ENCODE measurements at places on chromosomes 13 and 19.

DNA sequence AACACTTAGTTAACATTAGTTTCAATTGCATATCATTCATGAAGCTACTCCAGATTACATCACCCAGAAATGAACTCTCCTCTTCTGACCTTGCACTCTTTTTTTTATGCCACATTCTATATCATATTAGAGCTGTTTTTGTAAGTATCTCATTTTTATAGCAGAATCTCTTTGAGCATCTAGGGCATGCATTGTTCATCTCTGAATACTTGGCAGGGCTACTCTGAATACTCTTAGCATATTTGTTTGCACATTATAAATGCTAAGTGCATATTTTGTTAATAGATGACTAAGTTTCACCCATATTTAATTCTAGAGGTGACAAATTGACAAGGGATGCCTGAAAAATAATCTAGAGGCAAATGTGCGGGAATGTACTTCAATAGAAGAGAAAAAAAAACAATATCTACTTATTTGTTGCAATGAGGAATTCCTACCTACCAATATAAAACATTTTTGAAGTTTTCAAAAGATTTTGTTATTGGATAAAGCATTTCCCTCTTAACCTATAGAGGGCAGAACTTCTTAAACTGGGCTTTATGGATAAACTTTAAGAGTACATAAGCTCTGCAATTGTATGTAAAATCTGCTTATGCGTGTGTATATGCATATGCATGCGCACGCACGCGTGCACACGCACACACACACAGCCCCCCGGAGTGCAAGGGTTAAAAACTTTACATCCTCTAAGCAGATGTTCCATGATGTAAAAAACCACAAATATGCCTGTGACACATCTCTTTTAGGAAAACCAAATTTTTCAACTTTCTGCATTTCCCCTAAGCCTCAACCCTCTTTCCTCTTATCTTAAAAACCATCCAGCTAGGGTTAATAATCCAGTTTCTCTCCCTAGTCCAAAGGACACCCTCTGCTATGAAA, 73.0 kb upstream of the OXGR1 start:
- DNase-seq: no peak

- DNase-seq: no peak
Observed at GRCh38 chr13:101915755-101916107, 463.3 kb downstream of the ITGBL1 start.

- DNase-seq: no peak
Observed at GRCh38 chr19:48648134-48648533, 2.1 kb upstream of the CA11 start.

DNA sequence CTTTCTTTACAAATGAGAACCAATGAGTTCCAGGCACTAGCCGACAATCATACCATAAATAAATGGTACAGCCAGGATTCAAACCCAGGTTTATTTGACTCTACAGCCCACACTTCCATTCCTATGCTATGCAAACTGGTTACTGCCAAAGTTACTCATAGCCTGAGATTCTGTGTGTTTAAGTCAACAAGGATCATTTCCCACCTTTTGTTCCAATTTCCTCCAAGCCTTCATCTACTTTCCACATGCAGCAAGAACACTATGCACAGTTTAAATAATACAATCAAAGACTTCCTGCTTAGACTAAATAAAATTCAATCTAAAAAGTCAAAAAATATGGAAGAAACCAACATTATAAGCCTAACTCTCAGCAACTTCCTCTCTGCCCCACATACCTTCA, 59.2 kb upstream of the KLF12 start:
- no peak for DNase-seq

GRCh38 chr19:23822735-23823134, 64.0 kb upstream of the ZNF681 start:
- DNase-seq: no peak

- no peak for DNase-seq
Observed at GRCh38 chr13:97749174-97749573, 204.3 kb upstream of the IPO5 start.

DNA sequence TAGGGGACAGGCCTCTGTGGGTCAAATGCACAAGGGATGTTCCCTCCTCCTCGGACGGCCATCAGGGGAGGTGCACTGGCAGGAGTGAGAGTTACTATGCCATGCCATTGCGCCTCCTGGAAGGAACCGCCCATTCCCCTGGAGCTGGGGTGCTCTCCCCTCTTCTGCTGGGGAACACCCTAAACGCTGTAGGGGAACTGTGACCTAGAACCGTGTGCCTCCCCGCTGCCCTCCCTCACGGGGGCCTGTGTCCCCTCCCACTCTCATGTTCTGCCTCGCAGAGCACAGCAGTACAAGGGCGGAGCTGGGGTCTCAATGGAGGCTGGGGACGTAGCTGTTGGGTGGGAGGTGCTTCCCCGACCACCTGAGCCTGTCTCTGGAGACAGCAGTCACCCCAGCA, 17.2 kb upstream of the CRTC1 start:
- DNase-seq: no peak

DNA sequence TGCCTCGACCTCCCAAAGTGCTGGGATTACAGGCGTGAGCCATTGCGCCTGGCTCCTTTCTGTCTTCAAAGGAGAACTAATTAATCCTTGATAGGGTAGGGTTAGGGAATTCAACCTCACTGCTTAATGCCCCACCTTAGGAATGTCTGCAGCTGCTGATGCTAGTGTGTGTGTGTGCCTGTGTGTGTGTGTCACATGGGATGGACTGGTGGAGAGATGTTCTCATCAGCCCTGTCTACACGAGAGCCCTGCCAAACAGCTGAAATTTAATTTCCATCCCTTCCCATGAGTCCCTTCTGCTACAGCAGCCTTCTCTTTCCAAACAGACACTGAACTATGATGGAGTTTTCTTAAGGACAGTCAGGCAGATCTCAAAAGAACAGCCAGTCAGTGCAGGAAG, 46.5 kb upstream of the CLDN10 start:
- no peak for DNase-seq

GRCh38 chr19:38046254-38047048, 139.4 kb downstream of the SIPA1L3 start:
- DNase-seq: no peak

DNA sequence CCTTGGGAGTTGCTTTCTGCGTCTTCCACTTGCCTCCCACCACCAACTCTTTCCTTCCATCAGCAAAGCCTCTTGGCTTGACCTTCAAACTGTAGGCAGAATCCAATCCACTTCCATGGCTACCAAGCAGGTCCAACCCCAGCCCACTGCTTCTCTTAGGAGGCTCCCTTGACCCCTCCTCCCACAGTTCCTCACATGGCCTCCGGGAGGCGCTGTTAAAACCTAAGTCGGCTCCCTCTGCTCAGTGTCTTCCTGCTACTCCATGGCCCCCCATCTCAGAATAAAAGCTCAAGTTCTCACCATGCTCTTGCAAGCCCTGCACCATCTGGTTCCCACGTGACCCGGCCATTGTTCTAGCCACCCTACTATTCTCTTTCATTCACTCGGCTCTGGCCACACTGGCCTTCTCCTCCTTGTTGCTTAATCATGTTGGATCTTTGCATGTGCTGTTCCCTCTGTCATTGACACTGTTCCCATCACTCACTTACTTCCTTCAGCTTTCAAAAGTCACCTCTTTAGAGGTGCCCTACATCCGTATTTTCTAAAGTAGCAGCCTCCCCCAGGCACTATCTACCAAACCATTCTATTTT, 7.5 kb downstream of the IZUMO2 start:
- DNase-seq: no peak

DNA sequence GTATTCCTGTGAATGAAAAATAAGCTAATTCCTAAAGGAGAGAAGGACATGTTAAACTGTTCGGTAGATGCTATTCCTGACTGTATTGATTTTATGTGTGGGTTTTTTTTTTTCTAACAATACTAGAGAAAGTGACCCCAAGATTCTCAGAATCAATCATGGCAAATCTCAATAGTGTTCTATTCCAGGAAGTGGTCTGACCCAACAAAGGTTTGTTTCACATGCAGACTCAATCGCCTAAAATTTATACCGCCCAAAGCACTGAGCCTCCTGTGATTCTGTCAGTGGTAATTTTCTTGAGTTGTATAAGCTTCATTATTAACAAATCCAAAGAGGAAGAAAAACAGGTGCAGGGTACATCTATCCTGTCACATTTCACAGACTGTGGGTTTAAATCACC, 293.7 kb downstream of the SUCLA2 start:
- DNase-seq: no peak

- DNase-seq: no peak
Observed at GRCh38 chr13:63199508-63199907, 1783.9 kb upstream of the PCDH20 start.

DNA sequence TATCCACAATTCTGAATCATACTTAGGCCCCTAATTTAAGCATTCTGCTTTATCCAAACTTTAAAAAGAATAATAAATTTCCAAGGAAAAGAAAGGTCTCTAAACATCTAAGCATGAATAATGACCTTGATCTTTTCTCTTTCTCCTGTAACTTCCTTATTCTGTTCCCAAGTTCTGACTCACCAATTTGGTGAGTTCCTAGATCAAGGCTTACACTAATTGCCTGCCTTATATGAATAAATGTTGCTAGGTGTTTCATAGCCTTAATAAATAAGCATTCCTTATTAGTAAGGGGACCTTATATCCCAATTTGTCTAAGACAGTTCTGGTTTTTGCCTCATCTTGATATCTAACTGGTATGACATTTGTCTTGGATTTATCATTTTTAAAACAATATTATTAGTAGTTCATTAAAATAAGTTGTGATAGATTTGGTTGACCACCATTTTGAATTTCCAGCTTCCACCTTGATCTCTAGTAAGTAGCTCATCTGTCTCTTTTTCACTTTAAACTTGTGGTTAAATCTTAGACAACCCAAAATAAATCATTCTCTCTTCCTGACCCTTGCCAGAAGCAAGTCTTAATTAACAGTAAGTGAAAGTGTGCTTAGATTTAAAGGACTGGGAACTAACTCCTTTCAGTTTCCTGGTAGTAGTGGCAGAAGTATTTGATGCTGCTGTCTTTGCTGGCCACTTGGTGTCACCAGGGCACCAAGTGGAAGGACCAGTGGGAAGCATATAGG, 121.2 kb upstream of the MLNR start:
- no peak for DNase-seq

DNA sequence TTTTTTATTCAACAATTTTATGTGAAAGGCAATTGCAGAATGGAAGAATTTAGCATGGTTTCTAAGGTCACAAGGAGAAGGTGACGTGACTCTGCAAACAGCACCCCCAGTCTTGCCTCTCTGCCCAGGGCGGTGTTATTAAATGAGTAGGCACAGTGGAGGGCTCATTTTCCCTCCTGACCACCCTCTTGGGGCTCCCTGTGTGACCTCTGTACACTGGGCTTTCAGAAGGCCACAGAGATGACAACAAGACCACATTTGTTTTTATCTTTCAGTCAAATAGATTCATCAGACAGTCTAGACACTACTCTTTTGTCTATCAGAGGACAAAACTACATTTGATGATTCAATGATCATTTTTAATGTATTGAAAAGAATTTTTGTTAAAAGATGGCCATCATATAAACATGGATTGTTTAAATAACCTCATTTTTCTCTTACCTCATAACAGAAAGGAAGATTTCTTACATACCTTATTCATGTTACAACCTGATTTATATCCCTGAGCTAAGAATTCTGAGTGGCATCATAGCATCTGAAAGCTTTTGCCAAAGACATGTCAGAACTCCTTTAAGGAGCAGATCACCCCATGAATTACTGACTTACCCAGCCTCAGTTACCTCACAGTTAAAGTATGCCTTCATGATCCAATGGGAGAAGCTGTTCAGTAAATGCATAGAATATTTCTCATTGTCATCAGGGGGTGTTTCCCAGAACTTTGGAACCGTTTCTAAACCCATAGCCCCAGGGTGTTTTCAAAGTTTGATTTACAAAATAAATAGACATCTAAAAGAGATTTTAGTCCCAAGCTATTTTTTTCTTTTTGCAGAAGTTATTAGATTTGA, 184.0 kb upstream of the RFC3 start:
- DNase-seq: no peak

GRCh38 chr13:42355491-42356183, 83.7 kb downstream of the AKAP11 start:
- DNase-seq: no peak

DNA sequence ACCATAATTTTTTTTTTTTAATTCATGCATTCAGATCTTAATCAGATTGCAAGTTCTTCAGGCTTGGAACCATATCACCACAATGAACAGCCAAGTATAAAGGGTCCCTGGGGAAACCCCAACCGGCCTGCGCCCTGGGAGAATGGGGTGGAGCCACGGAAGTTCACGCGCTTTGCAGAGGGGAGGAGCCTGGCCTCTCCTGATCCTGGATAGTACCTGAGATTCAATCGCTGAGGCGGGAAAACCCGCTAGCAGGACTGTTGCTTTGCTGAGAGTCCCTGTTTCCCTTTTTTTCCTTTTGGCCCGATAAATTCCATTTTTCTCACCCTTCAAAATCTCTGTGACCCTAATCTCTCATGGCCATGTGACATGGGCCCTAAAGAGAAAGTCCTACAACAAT, 385.1 kb downstream of the IRS2 start:
- no peak for DNase-seq

DNA sequence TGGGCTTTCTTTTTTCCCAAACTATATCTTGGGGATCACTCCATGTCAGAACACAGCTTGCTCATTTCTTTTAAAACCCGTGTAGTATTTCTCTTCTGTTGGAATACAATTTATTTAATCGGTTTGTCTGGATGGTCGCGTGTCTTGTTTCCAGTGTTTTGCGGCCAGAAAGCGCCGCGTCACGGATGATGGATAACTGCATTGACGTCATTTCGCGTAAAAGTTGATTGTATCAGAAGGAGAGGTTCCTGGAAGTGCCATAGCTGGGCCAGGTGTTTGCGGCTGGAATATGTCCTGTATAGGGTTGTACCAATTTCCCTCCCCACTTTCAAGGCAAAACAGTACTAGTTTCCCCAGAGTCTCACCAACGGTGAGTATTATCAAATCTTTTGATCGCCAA, 9.7 kb downstream of the ACTL9 start:
- no peak for DNase-seq

- DNase-seq: no peak
Observed at GRCh38 chr13:110298505-110299282, 8.3 kb downstream of the COL4A1 start.

DNA sequence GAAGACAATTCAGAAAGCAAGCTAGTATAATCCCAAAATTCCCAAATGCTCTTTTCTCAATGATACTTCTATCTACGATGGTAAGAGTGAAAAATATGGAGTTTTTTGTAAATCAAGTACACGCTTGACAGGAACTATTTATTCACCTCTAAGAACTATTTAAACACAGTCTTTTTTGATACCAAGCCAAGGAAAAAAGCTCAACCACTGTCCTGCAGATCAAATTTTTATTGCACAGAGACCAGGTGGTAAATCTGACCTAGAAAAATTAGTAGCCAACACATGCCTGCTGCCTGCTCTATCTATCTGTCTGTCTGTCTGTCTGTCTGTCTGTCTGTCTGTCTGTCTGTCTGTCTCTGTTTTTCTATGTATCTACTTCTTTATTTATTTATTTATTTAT, 292.2 kb downstream of the MZT1 start:
- no peak for DNase-seq

- DNase-seq: no peak
Observed at GRCh38 chr13:30510091-30510490, 44.4 kb upstream of the HMGB1 start.

GRCh38 chr13:75636436-75637180, 478 bp downstream of the LMO7 start:
- peak; percentile 27 for DNase-seq

All from CD4-positive, alpha-beta T cell treated with Interleukin-2 at 100 ng/mL for 4 hours (primary cell).